ENCODE measurements at places on chromosomes 7 and 10.

DNA sequence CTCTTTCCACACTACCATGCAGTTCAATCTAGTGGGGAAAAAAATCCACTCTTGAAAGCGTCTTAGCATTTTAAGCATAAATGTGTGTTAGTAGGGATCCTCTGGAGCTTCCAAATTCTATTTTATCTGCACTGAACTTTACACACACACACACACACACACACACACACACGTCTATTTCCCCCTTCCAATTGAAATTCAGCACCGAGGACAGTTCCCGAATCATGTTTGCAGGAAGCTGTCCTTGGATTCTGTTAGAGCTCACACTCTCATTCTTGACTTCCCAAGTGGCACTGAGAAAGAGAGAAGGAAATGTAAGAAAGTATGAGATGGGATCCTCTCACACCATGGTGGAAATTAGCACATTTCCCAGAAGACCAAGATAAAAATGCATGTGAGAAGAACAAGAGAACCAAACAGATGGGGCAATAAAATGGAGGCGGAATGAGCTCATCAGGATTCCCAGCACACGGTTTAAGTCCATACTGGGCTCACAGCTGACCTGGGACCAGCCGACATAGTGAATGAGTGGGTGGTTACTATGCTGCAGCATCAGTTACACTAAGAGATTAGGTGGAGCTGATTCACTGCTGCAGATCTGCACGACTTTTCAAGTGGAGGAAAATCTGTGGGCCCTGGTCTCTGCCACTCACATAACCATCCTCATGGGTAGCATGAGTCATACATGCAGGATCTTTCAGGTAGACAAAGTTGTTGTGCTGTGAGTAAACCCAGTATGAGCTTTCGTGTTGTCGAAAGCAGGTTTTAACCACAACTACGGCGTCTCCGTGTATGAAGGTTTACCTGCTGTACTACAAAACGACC, 3.3 kb upstream of the NPTX2 start:
- DNase-seq: no peak

DNA sequence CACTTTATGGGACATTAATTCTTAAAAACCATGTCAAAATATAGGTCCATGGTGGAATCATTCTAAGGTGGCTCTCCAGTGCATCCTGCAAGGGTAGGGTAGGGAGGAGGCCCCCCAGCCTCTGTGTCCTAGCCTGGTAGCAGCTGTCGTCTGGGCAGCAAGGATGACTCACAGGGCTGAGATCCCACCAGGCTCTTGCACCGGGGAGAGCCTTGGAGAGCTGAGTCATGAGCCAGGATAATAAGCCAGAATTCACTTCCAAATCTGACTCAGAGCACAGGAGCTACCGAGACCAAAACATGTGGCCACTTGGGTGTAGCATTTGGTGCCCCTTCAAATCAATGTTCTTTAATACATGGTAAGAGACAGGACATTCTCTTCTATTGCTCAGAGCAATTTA, 298.5 kb downstream of the NEBL start:
- no peak for DNase-seq

DNA sequence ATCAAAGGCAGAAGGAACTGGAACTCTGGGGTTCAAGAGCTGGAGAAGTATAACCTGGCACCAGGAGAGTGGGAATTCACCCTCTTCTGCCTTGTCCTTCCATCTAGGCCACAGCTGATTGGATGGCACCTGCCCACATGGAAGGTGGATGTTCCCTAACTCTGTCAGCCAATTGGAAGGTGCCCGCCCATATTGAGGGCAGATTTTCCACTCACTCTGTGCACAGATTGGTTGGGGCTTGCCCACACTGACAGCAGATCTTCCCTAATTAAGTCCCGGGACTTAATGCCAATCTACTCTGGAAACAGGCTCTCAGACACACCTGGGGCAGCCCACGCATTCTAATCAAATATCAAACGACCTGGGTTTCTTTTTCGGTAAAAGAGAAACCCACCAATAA, 1142.3 kb upstream of the CELF2 start:
- no peak for DNase-seq

GRCh38 chr7:22108151-22108845, 162.6 kb upstream of the CDCA7L start:
- DNase-seq: no peak

DNA sequence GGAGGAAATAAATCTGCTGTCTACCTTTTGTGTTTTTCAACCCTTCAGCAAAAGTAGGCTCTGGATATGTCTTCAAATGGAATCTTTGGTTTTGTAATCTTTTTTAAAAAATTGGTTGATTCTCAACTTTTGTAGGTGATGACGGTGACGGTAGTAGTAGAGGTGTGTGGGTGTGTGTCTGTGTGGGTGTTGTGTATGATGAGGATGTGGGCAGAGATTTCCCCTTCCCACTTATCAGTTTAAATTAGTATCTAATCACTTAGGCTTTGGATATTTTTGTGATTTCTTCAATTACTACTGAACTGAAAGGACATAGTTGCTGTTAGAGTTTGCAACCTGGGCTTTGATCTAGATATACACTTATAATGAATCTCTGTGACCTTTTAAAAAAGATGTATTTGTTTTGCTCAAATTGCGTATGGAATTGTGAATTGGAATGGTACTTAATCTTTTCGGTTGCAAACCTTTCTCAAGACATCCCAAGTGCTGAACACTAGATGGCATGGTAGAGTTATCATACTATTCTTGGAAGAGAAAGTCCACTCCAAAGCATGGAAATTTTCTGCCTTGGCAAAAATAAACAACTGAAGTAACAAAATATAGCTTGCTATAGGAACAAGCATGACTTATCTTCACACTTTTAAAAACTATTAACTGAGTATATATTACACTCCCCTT, 51.9 kb upstream of the A1CF start:
- no peak for DNase-seq

- DNase-seq: no peak
Observed at GRCh38 chr7:96235281-96235680, 86.6 kb downstream of the SLC25A13 start.

- no peak for DNase-seq
Observed at GRCh38 chr7:150904011-150904909, 51.9 kb downstream of the AOC1 start.

- DNase-seq: no peak
Observed at GRCh38 chr10:50432211-50433009, 181.1 kb upstream of the ASAH2 start.

- no peak for DNase-seq
Observed at GRCh38 chr10:45219416-45219815, 96.0 kb downstream of the OR13A1 start.

DNA sequence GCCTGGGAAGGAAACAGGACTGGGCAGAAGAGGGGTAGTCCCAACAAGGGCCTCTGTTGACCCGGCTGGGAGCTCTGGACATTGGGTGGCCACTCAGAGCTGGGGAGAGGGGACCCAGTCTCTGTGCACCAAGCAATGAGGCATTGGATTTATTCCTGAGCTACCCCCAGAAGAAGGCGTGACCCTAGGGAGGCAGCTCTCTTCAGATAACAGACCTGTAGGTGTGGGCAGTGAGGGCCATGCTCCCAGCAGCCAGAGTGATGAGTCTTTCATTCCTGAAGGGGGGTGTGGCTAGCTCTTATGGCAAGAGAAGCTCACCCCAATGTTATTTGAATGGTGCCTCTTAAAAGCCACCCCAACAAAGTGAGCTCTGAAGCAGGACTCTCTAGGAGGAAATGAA, 20.4 kb downstream of the TEX36 start:
- DNase-seq: no peak

DNA sequence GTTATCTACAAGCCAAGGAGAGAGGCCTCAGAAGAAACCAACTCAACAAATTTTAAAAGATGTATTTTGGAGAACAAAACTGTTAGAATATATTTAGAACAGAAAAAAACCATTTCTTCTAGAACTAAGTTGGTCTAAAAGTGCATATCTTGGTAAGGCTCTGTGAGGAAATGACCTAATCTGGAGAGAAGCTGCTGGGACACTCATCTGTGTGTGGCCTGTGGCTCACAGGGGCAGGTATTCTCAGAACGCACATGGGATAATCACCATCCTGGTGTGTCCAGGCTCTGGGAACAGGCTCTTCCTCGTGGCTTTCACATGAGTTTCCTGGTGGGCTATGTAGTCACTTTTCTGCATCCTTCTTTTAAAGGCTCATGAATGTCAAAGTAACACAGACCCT, 38.1 kb upstream of the PRSS1 start:
- DNase-seq: no peak

DNA sequence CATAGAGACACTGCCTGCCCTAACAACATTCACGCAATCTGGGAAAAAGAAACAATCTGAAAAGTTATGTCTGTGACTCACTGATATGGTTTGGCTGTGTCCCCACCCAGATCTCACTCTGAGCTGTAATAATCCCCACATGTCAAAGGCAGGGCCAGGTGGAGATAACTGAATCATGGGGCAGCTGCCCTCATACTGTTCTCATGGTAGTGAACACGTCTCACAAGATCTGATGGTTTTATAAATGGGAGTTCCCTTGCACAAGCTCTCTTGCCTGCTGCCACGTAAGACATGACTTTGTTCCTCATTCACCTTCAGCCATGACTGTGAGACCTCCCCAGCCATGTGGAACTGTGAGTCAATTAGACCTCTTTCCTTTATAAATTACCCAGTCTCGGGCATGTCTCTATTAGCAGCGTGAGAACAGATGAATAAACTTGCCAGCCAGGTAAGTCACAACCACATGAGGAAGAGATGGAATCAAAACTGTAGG, 341.5 kb upstream of the AOAH start:
- DNase-seq: no peak

GRCh38 chr7:5388273-5388901, 35.2 kb downstream of the TNRC18 start:
- DNase-seq: no peak

- no peak for DNase-seq
Observed at GRCh38 chr7:20735346-20736065, 51.2 kb downstream of the SP8 start.

- no peak for DNase-seq
Observed at GRCh38 chr7:116505278-116505677, 5.7 kb downstream of the CAV2 start.

DNA sequence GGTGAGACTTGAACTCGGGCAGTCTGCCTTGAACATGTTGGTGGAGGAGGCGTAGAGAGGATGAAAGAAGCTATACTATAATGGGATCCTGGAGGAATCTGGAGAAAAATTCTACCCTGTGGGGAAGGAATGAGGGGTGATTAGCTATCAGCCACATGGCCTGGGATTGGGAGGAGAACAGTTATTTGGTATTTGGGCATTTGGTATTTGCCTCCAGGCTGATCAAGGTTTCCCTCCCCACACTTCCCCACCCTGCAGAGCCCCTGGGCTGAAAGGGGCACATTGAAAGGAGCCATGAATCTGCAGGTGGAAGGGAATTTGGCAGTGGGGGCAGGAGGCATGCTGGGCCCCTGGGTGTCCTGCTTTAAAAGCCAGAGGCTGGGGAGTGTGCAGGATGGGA, 235.3 kb downstream of the INHBA start:
- no peak for DNase-seq

DNA sequence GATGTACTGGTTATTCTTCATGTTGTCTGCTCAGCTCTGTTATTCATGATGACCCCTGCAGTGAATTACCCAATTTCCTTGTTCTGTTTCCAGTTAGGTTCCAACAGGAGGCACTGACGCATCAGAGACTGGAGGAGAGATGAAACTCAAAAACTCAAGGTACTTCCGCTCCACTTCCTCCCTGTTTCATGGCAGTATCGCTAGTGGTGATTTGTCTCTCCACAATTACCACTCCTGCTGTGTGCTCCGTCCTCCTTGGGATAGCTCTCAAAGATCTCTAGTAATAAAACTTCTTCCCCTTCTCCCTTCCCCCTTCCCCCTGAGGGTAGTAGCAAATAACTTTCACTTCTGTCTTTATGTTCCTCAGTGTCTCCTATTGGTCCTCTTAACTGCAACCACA, 107.4 kb upstream of the ABCB5 start:
- DNase-seq: no peak

DNA sequence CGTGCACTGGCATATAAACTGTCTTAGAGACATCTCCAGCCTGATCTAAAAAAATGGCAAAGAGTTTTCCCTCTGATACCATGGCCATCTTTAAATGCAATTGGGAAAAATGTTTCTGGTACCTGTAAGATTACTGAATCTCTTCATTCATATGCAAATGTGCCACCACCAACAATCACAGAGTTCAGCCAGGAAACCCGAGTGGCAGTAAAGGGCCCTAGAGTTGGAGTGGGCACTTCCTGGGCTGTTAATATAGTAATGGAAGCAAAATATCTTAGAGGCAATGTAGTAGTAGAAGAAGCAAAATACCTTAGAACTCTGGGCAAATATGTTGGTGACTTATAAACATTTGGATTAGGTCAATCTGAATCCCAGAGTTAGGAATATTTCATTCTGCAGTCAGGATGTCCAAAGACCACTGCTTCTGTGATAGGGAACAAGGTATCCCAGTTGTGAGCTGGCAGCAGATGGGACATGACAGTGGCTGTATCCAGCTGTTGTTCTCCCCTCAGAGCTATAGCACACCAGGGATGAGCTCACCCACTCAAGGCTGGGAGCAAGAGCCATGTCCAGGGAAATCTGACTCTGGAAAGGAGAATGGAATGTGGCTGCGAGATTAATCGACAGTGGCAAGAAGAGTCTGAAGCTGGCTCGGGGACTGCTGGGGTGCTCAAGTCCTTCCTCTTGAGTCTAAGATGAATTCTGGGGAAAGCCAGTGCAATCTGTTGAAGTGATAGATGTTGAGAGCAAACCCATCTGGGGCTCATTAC, 332.1 kb downstream of the PHTF2 start:
- DNase-seq: no peak

DNA sequence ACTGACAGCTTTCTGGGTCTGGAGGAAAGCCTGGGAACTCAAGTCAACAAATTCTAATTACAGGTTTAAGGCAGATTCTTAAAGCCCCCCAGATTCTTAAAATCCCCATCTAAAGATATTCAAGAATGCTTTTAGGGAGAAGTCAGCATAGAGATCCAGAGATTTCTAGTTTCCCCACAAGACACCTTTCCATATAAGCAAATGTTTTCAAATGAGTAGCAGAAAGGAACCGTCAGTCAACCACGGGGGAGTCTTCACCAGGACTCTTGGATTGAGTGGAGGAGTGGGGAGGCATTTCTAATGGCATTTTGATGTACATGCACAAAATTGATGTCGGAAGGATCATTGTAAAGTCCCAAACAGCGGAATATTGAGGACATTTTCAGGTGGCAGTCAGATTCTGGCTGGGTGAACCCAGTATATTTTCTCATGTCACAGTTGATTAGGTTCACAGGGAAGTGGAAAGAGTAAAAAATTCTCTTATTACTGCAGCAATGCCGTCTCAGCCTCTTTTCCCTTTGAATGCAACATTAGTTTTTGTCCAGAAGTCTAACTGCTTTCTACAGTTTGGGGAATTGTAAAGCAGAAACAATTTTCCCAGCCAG, 191.7 kb upstream of the YAE1 start:
- no peak for DNase-seq

GRCh38 chr7:96708872-96709271, 774 bp downstream of the SEM1 start:
- no peak for DNase-seq

- no peak for DNase-seq
Observed at GRCh38 chr7:123622660-123623386, 21.2 kb downstream of the ASB15 start.

GRCh38 chr7:6278749-6279310, 6.4 kb upstream of the CYTH3 start:
- no peak for DNase-seq

GRCh38 chr7:30977896-30978564, 14.3 kb downstream of the GHRHR start:
- no peak for DNase-seq
